ENCODE measurements at places on chromosomes 3 and 15. TPM values are rescaled to one million over a fixed set of nuclear protein-coding genes. Genes with fewer than 3 reads are reported as not detected.

CCR9 gene
- 19.4 TPM for total RNA-seq

NCEH1 gene
- total RNA-seq: 6.8 TPM

NEK11 gene
- total RNA-seq: 3.1 TPM

PIGBOS1 gene
- 10.3 TPM for total RNA-seq

PLAAT1 gene
- not detected for total RNA-seq

MAP1A gene
- 3.4 TPM for total RNA-seq

CYP8B1 gene
- total RNA-seq: not detected

SLC35G2 gene
- 0.19 TPM for total RNA-seq

SENP5 gene
- 37.5 TPM for total RNA-seq

GOLGA6A gene
- not detected for total RNA-seq
